Smooth muscle cell of the pulmonary artery (primary cell): ENCODE measurements at places on chromosomes 16 and 17. TPM values are rescaled to one million over a fixed set of nuclear protein-coding genes. Genes with fewer than 3 reads are reported as not detected.

CHST4 gene
- total RNA-seq = 0.07 TPM in 1 of 2 replicates, not detected in the other

CTF1 gene
- total RNA-seq = 4.0 and 5.1 TPM in 2 replicates

MYOCD gene
- total RNA-seq = 1.4 and 3.0 TPM in 2 replicates

C16orf92 gene
- total RNA-seq = not detected in 2 replicates

EVPLL gene
- not detected in 2 replicates for total RNA-seq

ABCA10 gene
- total RNA-seq = 1.3 and 4.0 TPM in 2 replicates

TMEM100 gene
- 0.07 and 3.1 TPM in 2 replicates for total RNA-seq

TBX2 gene
- total RNA-seq = 20.4 and 63.1 TPM in 2 replicates

FBXL20 gene
- 15.2 and 17.1 TPM in 2 replicates for total RNA-seq

ZNF200 gene
- 5.9 and 6.3 TPM in 2 replicates for total RNA-seq

CCL16 gene
- total RNA-seq = not detected in 2 replicates

SPN gene
- not detected in 2 replicates for total RNA-seq

FBXL16 gene
- 0.07 and 0.13 TPM in 2 replicates for total RNA-seq

DHX58 gene
- 9.5 and 11.3 TPM in 2 replicates for total RNA-seq

LGALS3BP gene
- 563 and 861 TPM in 2 replicates for total RNA-seq

KRTAP17-1 gene
- total RNA-seq = not detected in 2 replicates

CMC2 gene
- 29.6 and 30.7 TPM in 2 replicates for total RNA-seq

VPS35 gene
- total RNA-seq = 75.6 and 111 TPM in 2 replicates

ZFPM1 gene
- 2.0 and 2.8 TPM in 2 replicates for total RNA-seq

HSPB9 gene
- 0.07 TPM in 2 replicates for total RNA-seq

INCA1 gene
- 0.23 and 0.46 TPM in 2 replicates for total RNA-seq

ITGAL gene
- total RNA-seq = 0.17 TPM in 1 of 2 replicates, not detected in the other

BIRC5 gene
- 9.1 and 18.4 TPM in 2 replicates for total RNA-seq

CPHXL2 gene
- total RNA-seq = not detected in 2 replicates

GPR179 gene
- 0.07 and 0.10 TPM in 2 replicates for total RNA-seq

DNAAF8 gene
- total RNA-seq = 1.0 and 1.2 TPM in 2 replicates

ROGDI gene
- total RNA-seq = 9.2 and 9.5 TPM in 2 replicates

TLCD3A gene
- 17.0 and 38.6 TPM in 2 replicates for total RNA-seq

PRR29 gene
- total RNA-seq = 0.20 and 1.2 TPM in 2 replicates

HAS3 gene
- 4.0 and 7.6 TPM in 2 replicates for total RNA-seq

MPP3 gene
- total RNA-seq = 9.2 and 18.6 TPM in 2 replicates

GOSR1 gene
- 30.9 and 33.6 TPM in 2 replicates for total RNA-seq

CD300LB gene
- not detected in 2 replicates for total RNA-seq

CHP2 gene
- not detected in 2 replicates for total RNA-seq

FNDC8 gene
- total RNA-seq = not detected in 2 replicates

ARRB2 gene
- total RNA-seq = 4.0 and 5.4 TPM in 2 replicates

HBA1 gene
- not detected in 2 replicates for total RNA-seq

RHBDL3 gene
- total RNA-seq = 0.26 TPM in 1 of 2 replicates, not detected in the other

SCARF1 gene
- 0.33 and 0.86 TPM in 2 replicates for total RNA-seq

IGSF6 gene
- not detected in 2 replicates for total RNA-seq

ADCY9 gene
- total RNA-seq = 20.6 and 34.7 TPM in 2 replicates

USP43 gene
- total RNA-seq = not detected in 2 replicates
